RKO (cell line): ENCODE measurements at places on chromosomes 3 and 15.

DNA sequence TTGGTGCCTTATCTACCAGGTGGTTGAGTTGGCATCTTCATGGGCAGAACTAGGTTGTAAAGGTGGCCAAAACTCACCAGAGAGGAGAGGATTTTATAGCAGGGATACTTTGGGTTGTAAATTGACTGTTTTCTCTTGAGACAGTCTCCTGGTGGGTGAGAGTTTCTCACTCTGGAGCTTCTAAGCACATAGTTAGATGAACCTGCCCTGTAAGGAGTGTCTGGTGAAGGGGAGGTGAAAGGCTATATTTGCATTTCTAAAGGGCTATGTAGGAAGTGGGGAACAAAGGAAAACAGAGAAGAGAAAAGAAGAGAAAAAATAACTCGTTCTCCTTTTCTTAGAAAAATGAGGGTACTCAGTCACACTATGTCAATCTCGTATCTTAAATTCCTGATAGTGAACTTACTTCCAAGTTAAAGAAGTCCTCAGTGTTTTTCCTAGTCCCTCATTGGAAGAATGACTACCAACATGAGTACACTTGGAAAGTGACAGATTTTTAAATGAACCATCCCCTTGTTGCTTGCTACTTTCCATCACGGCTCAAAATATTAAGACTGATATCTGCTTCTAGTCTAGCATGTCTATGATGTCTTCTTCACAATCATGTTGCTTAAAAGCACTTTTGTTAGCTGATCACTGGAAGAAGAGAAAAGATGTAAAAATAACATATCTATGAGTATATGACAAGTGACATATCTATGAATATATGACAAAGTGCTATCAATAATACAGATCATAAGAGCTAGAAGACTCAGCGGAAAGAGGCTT lies 113.8 kb upstream of the P2RY1 start:
- no peak for DNase-seq

DNA sequence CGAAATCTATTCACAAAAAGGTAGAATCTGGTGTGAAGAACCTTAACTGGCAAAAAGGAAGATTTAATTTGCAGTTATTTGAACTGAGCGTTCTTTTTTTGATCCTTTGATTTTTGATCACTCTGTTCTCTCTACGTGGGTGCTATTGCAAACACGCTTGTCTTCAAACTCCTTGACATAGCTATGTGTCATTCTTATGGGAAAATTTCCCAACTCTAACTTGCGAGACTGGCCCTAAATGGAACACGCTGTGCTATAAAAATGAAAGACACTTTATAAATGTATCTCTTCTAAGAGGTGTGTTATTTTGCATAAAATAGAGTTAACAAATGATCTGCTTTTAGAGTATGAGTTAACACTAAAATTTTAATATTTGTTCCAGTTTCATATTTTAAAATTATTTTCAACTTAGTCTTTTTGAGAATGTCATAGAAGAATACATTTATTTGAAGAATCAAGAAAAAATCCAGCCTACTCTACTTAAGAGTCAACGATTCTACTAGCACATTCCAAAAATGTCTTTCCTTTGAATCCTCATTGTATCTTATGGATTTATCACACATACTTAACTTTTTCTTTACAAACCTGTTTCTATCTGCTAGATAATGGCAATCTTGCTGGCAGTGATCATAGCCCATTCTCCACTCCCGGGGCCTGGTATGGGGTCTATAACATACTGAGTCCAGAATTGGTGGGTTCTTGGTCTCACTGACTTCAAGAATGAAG lies 610.0 kb upstream of the TBL1XR1 start:
- no peak for DNase-seq

GRCh38 chr3:133478624-133479023 lies 78.8 kb downstream of the BFSP2 start:
- no peak for DNase-seq

DNA sequence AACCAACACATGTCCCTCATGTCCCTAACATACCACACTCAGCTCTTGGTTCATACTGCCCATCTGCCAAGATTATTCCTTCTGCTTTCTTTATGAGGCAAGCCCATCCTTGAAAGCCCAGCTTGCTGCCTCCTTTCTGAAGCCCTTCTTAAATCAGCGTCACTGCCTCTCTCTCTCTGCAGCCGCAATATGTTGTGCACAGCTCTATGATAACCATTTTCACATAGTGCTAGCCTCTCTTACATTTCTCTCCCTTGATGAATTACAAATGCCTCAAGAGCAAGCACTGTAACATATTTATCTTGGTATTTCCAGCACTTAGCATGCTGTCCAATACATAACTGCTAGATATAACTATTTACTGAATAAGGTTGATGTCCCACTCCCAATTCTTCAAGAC lies 86.5 kb downstream of the TNIK start:
- DNase-seq = no peak

DNA sequence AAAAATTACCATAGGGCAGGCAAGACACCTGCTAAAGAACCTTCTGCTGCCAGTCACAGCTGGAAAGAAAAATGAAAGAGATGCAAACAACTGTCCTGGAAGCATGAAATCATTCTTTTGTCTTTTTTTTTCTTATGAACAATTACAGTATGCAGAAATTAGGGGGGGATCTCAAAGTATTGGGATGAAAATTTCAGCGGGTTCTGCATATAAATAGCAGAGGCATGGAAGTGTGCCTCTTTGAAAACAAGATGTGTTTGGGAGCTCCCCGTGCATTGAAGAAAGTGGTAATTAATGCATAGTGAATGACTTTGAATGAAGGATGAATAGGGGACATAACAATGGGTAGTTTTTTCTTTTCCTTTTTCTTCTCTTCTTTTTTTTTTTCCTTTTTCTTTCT lies 431.2 kb downstream of the SOX2 start:
- DNase-seq = no peak
